SW 1271 (cell line): ENCODE measurements at places on chromosomes 4 and X.
A peak's percentile ranks its signal among the peaks of the same experiment; 100 is the strongest.

DNA sequence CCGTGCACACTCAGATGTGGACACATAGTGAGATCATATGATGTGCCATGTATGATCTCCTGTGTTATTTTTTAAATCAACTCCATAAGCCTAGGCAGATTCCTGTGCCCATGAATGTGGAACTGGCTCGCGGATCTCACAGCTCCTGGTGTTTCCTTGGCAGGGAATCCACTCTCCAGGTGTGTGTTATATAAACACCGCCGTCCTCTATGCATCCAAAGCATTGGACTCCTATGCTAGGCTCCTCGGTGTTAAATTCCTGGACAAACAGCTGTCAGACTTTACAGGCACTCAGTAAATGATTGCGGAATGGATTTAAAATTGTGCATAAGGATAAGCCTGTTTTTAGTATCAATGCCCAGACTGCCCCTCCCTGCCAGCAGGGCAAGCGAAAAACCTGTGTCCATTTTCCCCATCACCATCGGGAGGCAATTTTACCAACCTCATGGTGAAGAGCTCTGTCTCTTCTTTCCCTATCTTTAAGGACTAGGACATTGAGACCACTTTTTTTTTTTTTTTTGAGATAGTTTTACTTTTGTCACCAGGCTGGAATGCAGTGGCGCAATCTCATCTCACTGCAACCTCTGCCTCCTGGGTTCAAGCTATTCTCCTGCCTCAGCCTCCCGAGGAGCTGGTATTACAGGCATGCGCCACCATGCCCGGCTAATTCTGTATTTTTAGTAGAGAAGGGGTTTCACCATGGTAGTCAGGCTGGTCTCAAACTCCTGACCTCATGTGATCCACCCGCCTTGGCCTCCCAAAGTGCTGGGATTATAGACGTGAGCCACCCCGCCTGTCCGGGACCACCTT, 23.6 kb upstream of the GPR78 start:
- peak; percentile 17 for DNase-seq

- no peak for DNase-seq
Observed at GRCh38 chr4:164935363-164935762, 42.1 kb downstream of the TRIM61 start.

DNA sequence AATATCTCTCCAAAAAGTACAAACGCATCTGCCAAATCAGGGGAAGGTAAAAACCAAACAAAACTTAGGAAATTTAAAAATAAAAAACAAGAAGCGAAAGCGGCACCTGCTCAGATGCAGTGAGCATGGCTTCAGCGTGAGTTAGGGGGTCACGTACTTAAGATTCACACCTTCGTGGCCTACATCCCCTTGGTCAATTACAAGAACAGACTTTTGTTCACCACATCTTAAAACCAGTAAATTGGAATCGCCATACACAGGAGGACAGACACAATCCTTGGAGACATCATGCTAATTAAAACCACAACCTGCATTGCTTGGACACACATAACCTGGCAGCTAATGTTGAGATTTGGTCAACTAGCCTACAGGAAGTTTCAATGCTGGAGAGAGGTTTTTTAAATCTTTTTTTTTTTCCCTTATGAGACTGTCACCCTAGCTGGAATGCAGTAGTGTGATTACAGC, 12.5 kb upstream of the SEL1L3 start:
- DNase-seq, result no peak

DNA sequence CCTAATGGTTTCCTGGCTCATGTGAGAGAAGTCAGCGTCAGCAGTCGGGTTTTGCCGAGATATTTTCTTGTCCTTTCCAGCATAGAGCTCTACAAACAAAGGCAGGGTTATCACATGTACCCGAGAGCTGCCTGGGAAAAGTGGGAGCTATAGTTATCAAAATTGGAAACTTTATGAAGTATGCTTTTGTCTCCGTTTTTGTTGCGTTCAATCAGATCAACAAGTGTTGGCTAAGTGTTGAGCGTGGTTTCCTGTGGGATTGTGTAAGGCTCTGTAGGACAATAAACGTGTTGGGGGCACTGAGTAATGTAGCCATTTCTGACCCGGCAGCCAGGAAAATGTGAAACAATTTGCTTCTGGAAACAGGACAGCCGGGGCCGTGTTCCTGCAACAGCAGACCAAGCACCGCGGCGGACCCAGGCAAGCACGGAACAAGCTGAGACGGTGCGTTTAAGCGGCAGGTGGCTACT, at the start of gene BMX:
TSS of gene BMX (plus strand) at position 311 of the 470 bp plus-strand sequence. CDS start 7,547 bp downstream, outside the sequence.
- no peak for DNase-seq

DNA sequence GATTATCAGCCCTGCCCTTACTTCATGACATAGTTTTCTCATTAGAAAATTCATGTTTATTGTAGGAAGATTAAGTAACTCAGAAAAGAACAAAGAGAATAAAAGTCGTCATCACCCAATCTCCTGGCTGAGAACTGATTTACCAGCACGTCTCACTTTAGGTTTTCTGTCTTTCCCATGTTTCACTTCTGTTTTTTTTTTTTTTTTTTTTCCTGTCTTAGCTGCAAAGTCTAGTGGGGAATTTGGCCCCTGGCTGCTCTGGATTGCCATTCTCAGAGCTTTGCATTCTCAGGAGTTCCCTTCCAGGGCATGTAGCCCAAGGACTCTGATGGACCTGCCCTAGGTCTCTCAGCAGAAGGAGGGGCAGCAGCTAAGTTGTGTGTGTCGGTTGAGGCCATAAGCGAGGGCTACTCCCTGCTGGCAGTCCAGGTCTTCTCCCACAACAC, 57.8 kb downstream of the TMEM131L start:
- DNase-seq, result no peak

- DNase-seq, result no peak
Observed at GRCh38 chr4:71210823-71211222, 128.0 kb upstream of the SLC4A4 start.

GRCh38 chr4:141413366-141413765, 192.7 kb downstream of the ZNF330 start:
- DNase-seq, result no peak

DNA sequence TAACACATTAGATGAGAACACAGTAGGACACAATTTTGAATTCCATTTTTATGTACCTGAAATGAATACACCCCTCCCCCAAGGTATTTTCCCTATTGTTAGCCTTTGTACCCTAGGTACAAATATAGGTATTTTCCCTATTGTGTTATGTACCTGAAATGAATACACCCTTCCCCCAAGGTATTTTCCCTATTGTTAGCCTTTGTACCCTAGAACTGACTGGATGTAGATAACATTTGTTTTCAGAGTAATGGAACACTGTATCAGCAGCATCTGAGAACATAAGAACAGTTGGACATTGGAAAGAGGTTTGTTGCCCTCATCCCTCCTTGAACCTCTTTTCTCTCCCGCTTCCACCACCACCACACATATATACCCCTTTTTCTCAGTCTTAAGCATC, 37.6 kb downstream of the YIPF6 start:
- no peak for DNase-seq

DNA sequence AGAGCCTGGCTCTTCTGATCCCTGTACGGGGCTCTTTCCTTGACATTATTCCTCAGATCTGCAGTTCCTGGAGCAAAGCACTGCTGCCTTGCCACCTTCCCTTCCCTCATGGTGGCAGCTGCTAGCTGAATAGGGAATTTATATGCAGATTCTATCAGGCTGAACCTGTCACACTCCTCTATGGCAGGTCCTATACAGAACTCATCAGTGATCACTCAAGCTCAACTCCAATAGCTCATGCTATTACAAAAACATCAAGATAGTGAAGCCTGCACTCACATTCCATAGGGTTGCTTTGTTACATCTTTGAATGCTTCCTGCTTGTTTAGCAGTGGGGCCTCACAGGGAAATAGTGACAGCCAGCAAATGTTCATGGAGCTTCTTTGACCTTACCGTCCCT, 71.7 kb downstream of the SLC2A9 start:
- DNase-seq, result no peak

GRCh38 chrX:150202641-150203247, 160.4 kb upstream of the MAMLD1 start:
- peak; percentile 28 for DNase-seq

DNA sequence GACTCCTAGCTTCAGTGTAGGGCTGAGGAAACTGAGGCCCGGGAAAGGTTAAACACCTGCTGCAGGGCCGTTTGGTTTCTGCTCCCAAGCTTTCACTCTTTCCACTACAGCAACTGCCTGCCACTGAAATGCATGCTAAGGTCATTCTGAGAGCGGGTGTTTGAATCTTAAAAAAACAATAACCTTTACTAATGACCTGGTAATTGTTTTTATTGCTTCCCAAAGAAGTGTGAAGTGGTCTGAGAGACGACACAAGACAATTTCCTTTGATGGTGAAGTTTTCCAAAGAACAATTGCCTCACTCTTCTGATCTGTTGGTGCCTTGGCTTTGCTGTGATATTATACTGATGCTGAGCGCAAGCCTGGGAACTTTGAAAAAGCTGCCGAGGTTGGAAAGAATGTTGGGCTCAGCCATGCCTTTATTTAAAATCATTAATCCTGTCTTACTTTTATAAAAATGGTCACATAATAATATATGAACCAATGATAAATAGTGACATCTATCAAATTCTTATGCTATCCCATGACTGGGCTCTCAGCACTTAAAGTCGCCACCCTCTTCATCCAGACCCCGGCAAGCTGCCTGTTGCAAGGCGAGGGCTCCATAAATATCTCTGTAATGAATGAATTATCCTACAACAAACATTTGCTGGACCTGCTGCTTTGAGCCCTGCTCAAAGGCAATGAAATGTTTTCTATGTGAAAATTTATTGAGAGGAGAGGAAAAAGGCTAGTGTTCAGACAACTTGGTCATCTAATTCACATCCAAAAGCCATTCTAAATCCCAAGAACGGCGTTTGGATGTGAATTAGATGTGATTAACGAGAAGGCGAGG, 67.8 kb upstream of the SOD3 start:
- no peak for DNase-seq

DNA sequence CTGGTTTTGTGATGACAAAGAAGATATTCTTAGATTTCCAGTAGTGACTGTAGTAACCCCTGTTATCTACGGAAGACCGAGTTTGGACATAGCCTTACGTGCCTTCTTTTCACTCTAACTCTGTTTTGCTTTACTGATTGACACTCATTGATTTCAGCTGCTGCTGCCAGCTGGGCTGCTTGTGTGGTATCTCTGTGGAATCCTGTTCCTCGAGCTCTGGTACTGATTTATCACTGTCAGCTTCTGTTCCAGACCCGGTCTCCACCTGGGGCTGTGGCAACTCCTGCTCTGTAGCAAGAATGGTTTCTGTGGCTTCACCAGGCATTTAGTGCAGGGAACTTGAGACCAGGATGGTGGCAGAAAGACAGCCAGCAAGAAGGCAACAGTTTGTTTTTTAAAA, 24.6 kb upstream of the LAP3 start:
- no peak for DNase-seq

GRCh38 chr4:165335163-165335703, 7.8 kb downstream of the MSMO1 start:
- no peak for DNase-seq

DNA sequence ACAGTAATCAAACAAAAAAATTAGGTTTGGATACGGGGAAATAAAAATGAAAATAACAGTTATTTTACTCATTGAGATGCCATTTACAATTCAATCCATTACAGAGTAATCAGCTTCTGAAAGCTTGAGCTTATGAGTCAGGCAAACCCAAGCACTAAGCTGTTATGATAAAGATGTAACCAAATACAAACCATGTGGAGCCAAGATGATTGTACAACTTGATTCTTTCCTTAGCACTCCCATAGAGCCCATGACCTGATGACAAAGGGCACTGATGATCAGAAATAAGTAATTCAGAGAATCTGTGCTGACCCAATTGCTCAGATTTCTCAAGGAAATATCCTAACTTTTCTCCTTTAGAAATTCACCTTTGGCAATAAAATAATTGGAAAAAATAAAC, 40.5 kb upstream of the PRKG2 start:
- DNase-seq, result no peak

- no peak for DNase-seq
Observed at GRCh38 chr4:13670456-13671160, 43.1 kb upstream of the BOD1L1 start.

- DNase-seq, result no peak
Observed at GRCh38 chrX:53711436-53711835, 24.9 kb upstream of the HUWE1 start.

DNA sequence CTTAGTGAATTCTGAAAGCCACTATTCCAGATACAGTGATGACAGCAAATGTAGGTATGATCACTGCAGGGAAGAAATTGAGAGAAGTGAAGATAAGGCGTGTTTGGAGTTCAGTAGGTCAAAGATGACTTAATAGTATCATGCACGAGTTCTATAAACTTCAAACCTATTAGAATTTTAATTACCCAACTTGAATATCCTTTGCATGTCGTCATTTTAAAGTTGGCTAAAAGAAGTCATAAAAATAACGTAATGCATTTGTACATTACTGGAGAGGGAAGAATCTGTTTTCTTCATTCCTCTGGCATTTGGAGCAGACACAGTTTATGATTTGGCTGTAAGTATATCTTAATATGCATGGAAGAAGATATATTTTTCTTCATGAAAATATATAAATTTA, 68.6 kb upstream of the MXRA5 start:
- DNase-seq, result no peak

DNA sequence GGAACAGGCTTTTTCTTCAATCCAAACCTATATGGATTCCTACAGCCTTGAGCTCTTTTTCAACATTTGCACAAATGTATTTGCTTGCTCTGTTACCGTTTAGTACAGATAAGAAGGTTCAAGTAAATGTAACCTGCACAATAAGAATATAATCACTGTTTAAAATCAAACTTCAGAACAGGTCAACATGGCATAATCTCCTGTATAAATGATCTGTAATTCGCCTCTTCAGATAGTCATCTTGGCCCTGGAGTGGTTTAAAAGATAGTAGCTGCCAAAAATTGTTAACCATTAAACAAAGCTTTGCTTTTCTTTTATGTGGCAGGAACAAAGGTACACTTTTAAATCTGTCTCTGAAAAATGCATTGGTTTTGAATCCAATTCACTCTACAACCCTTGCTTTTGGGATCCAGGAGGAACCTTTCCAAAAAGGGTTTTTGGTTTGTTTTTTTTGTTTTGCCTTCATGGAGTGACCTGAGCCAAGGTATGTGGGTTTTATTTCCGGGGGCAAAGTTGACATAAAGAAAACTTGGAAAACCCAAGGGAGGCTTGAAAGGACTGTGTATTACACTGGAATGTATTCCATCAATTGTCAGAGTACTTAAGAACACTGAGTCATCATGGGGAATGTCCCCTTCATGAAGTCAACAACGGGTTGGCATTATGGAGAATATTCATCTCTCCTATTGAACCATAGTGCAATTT, 210.4 kb upstream of the HCCS start:
- no peak for DNase-seq

GRCh38 chrX:19855700-19856381, 31.6 kb downstream of the SH3KBP1 start:
- no peak for DNase-seq

DNA sequence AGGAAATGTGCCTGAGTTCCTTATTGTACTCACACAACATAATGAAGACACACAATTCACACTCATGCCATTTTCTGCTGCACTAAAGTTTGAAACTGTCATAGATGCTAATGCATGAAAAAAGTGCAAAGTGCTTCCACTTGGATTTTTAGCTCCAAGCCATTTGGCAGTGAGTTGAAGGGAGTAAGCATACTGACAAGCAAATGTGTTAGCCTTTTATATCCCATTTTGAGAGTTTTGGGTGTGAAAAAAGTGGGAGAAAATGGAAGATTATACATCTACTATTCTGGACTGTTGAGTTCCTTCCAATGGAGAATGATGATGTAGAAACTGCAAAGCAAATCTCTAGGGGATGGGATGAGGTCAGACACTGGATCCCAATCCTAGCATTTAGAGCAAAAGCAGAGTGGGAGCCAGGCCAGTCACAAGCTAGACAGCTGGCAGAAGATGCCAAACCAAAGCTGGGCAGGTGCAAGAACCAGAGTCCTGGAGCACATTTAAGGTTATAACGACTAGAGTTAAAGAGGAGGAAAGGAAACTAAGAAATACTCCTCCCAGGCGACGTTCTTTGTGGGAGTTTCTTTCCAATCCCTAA, 216.8 kb downstream of the FBXO8 start:
- no peak for DNase-seq
